ENCODE measurements at places on chromosomes 11 and 22.

DNA sequence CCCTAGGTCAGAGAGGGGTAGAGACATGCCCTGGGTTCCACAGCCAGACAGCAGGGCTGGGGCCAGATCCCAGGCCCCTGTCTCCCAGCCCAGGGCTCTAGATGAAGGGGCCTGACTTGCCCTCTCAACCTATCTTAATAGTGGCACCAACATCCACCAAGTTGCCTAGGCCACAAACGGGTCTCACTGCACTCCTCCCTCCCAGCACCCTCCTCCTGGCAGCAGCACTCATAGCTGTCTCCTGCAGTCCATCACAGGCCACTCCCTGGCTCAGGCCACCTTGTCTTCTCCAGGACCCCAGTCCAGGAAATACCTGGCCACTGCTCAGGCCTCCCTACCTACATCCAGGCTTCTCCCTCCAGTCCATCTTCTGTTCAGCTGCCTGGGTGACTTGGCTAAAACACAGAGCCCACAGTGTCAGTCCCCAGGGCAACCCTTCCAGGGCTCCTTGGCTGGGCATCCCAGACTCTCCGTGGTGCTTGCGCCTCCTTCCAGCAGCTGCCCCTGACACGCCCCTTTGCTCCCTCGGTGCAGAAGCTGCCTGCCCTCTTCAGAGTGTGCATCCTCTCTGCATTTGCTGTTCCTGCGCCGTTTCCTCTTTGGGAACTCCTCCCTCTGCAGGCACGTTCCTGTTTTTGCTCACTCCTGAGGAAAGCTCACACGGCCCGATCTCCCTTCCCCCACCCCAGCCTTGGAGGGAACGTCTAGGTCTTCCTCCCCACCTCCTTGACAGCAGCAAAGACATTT lies 40.5 kb downstream of the LRRC32 start:
- no peak for DNase-seq

DNA sequence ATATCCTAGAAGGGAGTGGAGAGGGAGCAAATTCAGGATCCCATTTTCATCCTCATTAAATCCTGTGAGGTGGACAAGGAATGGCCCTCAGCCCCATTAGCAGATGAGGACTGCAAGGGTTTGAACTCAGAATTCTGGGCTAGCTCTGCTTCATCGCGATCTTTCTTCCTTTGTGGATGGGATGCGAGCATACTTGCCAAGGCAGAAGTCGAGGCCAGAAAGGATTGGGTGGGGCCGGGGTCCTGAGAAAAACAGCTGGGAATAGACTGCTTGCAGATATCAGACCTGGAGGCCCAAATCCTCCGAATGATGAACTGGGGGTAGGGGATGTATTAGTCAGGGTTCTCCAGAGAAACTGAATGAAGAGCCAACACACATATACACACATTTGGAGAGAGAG lies 179.0 kb downstream of the CHST1 start:
- DNase-seq, result no peak

GRCh38 chr11:118715837-118716260 lies 36.4 kb upstream of the TREH start:
- DNase-seq, result no peak

DNA sequence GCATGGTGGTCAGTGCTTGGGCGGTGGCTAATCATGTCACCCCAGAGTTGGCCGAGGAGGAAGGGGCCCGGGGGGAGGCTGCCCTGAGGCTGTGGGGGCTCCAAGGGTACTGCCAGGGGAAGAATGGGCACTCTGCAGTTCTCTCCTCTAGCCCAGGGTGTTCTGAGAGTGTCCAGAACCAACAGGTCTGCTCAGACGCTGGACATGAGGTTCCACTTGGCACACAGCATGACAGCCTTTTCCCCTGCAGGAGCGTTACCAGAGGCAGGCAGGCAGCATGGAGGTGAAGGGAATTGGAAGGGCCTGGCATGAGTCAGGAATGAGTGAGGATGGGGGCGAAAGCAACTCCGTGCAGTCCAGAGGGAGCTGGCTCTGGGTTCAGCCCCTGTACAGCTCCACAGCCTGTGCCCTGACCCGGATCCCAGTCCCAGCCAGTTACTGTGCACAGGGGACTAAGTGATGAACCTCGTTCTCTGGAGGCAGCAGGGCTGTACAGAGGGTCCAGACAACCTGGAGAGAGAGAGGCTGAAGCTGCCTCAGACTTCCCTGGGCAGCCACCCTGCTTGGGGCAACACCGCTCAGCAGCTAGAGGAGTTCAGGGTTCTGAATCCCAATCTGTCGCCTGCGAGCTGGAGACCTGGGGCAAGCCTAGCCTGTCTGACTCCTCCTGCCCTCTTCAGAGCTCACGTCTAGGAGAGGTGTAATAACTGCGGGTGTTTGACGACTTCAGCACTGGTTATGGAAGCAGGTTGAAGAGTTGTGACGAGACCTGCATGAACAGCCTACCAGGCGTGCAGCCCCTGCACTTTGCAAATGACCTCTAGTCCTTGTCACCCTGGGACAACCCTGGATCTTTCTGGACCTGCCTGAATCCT lies 14.7 kb upstream of the TUB start:
- no peak for DNase-seq

DNA sequence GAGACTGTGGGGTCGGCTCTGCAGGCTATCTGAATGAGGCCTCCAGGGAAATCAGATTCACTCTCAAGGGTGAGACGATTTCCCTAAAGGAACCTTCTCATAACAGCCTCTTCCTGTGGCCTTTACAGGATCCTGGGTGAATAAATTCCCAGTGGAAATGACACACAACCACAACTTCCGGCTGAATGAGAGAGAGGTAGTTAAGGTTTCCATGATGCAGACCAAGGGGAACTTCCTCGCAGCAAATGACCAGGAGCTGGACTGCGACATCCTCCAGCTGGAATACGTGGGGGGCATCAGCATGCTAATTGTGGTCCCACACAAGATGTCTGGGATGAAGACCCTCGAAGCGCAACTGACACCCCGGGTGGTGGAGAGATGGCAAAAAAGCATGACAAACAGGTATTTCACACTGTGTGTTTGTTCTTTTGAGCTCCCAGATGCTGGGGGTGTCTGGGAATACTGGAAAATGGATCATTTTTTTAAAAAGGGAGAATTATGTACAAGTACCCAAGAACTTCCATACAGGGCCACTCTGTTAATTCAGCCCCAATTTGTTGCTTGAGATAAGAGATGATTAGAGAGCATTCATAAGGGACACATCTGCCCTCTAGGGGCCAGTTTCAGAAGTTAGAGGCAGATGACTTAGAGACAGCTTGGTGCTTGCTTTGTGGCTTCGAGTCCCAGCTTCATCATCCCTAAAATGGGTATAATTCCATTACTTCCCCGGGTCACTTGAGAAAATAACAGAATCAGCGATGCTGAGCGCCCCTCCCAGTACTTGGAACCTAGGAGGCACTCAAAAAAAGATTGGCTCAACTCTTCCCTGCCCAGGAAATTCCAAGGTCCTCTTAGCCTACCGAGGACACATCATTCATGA lies 10.2 kb downstream of the SERPIND1 start:
- peak; percentile 81 for DNase-seq

- DNase-seq, result peak; percentile 73
Measured at GRCh38 chr11:33063326-33063881, 24.0 kb downstream of the TCP11L1 start.

- no peak for DNase-seq
Measured at GRCh38 chr11:12219757-12220156, 109.4 kb downstream of the MICAL2 start.

DNA sequence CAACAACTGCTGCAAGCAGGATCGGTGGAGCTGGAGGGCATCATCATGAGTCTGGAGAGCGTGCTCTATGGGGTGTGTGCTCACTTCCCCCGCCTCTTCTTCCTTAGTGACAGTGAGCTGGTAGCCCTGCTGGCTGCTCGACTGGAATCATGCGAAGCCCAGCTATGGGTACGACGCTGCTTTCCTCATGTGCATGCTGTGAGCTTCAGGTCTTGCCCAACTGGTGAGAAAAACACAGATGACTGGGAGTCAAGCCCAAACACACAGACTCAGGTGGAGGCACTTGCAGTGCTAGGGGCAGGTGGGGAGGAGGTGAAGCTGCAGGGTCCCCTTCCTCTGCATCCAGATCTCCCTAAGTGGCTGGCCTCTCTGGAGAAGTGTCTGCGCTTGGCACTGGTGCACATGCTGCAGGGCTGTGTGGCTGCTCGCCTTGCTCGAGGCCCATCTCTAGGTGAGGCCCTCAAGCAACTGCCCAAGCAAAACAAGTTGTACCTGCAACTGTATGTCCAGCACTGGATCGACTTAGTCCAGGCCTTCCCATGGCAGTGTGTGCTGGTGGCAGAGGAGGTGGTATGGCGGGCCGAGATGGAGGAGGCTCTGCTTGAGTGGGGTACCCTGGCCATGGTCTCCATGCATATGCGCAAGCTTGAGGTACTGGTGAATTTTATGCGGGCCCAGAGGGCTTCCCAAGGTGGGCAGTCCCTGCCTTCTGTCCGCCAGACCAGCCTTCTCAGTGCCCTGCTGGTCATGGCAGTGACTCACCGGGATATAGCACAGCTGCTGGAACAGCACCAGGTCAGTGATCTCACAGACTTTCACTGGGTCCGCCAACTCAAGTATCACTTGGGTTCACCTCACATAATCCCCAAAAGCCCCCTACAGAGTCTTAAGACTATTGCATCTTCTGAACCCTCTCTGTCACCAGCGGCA lies 48.1 kb downstream of the DNHD1 start:
- no peak for DNase-seq

- DNase-seq, result peak; percentile 39
Measured at GRCh38 chr22:27903805-27904473, 15.1 kb downstream of the PITPNB start.

- no peak for DNase-seq
Measured at GRCh38 chr22:35379146-35379993, 1.5 kb upstream of the HMOX1 start.

DNA sequence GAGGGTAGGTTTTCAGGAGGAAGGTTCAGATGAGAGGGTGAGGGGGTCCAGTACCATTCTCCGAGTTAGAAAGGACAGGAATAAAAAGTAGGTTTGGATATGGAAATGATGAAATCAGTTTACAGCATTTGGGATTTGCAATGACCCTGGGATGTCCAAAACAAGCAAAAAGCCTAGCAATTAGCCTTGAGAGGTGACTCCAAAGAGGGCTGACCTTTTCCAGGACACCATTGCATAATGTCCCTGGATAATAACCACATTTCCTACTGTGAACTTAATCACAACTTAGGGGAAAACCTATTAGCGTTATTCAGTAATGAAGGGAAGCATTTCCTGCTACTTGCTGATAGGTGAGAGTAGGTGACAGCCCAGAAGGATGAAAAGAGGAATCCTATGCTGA lies 101.4 kb upstream of the ARHGAP42 start:
- no peak for DNase-seq

GRCh38 chr11:134731213-134731961 lies 319.3 kb upstream of the B3GAT1 start:
- no peak for DNase-seq

GRCh38 chr11:81174646-81175330 lies 1558.9 kb downstream of the FAM181B start:
- DNase-seq, result no peak

Data from GM12865 (cell line).